ENCODE measurements at places on chromosomes 4 and X. TPM values are rescaled to one million over a fixed set of nuclear protein-coding genes. Genes with fewer than 3 reads are reported as not detected.

GRCh38 chrX:68762766-68763165 lies 66.1 kb upstream of the EFNB1 start:
- no peak for DNase-seq

DNA sequence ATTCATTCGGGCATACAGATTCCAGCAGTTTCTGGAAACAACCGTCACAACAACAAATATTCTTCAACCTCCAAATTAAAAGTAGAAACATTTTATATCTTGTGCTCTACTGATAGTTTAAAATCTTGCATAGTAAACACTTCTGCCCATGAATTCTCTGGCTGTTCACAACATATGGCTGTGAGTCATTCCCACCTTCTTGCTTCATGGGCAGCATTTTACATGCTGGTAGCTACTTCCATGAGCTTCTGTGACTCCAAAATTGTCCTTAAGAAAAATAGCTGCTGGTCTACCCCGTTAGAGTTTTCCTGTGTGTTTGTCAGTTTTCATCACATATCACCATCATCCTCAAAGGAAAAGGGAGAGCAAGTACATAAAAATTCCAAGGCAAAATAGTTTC lies 22.7 kb downstream of the PNPLA4 start:
- no peak for DNase-seq

- no peak for DNase-seq
Observed at GRCh38 chr4:99356992-99357391, 4.4 kb upstream of the ADH1C start.

- no peak for DNase-seq
Observed at GRCh38 chr4:150155391-150155790, 77.1 kb downstream of the DCLK2 start.

WNK3 gene
- 1.4 TPM for total RNA-seq

GRCh38 chr4:13348216-13348615 lies 135.9 kb downstream of the RAB28 start:
- DNase-seq: no peak

Measured in epithelial cell of proximal tubule (primary cell).